Activated CD4-positive, alpha-beta T cell treated with anti-CD3 and anti-CD28 coated beads, Interleukin-2, amount 50 U/mL, for 4 hours (primary cell): ENCODE measurements at places on chromosomes 1 and 21.

DNA sequence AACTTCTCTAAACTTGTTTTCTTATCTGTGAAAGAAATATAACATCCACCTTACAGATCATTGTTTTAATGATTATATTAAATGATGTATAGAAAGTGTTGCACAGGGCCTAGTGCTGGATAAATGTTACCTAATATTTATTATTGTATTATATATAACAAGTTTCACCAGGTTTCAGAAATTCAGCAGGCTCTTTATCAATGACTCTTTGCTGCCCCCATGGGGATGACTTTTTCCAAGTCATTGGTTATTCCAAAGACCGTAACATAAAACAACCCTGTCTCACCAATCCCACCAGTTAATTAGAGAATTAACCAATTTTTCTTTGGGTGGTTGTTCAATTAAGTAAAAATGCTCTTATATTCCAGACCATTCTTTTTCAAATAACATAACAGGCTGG lies 7.3 kb upstream of the DEDD start:
- DNase-seq, result peak; percentile 38

DNA sequence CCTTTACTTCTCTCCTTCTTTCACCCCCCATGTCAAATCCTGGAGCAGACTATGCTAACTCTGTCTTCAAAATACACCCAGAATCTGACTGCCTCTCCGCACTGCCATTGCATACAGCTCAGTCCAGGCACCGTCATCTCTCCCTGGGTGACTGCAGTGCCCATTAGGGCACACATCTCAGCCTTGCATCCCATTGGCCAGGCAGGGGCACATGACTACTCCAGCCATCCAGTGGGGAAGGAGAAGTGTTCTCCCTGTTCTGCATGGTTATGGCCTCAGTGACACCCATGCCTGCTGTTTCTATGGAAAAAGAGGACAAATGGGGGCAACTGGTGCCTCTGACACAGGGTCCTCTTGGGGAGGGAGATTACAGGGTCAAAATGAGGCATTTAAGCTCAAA lies 270.5 kb downstream of the MATN1 start:
- no peak for DNase-seq

- no peak for DNase-seq
These were observed 397.2 kb downstream of the NEGR1 start for GRCh38 chr1:71885171-71885570.

DNA sequence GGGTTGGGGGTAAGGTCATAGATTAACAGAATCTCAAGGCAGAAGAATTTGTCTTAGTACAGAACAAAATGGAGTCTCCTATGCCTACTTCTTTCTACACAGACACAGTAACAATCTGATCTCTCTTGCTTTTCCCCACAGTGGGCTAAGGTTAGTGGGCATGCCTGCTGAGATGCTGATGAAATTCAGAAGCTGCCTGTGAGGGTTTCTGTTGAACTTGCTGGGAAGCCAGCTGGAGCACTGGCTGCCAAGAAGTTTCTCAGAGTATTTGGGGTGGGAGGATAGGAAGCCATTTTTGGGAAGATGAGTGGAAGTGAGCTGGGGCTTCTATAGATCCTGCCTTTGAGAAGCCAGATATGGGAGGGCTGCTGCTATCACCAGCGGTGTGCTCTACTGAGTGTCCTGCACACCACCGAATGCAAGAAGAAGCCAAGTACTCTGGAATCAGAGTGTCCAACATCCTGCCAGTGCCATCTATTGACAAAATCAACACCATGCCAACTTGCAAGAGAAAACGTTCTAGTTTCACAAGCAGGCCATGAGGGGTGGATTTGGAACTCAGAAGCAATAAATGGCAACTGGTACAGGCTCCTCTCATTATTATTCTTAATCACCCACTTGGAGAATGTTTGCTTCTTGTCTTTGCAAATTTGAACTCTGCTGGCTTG lies 102.7 kb downstream of the PTPRU start:
- DNase-seq, result no peak

DNA sequence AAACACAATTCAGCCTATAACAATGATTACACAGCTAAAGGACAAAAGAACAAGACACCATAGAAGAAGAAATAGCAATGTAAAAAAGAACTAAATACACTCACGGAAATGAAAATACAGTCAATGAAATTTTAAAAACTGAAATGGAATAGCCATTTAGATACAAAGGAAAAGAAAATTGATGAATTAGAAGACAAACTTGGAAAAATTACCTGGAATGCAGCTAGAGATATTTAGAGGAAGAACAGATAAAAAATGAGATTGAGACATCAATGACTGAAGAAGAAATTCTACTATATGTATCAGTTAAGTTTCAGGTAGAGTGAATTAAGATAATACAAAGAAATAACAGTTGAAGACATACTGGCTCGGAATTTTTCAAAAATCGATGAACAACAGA lies 430.4 kb upstream of the NR5A2 start:
- DNase-seq, result no peak

- no peak for DNase-seq
These were observed 5.8 kb downstream of the SLC45A1 start for GRCh38 chr1:8323706-8324105.

DNA sequence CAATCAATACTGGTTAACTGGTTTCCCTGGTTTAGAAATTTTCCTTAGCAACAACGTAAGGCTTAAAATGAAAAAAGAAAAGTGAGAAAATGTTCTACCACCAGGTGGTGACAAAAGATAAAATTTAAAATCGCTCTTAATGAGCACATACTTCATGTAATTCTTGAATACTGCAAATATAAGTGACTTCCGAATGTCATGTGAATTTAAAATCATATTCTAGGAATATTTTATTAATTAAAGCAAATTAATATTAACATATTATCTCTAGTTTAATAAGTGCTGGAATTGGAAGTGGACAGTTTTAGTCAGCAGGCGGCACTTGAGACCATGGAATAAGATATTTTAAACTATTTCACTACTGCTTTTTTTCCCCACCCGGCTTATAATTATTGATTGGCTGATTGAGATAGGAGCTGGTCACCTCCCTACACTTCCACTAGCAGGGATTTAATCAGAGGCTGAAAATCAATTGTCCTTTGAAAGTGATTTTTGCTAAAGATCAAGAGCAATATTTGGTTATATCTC lies 5.0 kb upstream of the ADAMTS1 start:
- no peak for DNase-seq

DNA sequence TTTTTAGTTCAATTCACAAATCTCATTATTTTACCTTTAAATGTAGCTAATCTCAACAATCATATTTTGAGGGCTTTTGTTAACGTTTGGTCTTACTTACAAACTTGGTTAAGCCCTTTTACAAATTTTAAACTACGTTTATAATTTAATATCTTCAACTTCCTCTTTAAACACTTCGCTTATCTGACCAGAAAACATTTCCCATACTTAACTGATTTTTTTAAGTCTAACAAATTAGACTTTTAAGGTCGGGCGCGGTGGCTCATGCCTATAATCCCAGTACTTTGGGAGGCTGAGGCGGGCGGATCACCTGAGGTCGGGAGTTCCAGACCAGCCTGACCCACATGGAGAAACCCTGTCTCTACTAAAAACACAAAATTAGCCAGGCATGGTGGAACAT lies 300.9 kb downstream of the LMX1A start:
- no peak for DNase-seq

- DNase-seq, result no peak
These were observed 430 bp downstream of the FAM167B start for GRCh38 chr1:32247452-32247851.

GRCh38 chr1:29707796-29708195 lies 471.5 kb downstream of the PTPRU start:
- DNase-seq, result no peak

GRCh38 chr1:16076031-16076864 lies 2.8 kb upstream of the FAM131C start:
- no peak for DNase-seq

GRCh38 chr1:16367258-16367967 lies 371 bp downstream of the SZRD1 start:
- peak; percentile 84 for DNase-seq

DNA sequence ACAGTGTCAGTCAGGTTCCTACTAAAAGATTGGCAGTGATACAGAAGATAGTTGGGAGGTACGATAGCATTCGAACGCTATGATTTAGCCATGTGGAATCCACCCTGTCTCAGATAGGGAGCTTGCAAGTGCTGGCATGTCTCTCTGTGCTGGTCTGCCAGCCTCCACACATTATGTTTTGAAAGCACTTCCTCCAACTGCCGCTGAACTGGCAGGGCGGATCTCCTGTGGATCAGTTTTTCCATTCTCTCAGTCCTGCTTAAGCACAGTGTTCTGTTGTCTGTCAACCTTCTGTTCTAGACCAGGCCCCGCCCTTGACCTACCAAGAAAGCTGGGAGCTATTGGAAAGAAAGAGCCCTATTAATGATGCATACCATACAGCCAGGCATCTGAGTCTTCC lies 65.5 kb upstream of the PALMD start:
- no peak for DNase-seq

DNA sequence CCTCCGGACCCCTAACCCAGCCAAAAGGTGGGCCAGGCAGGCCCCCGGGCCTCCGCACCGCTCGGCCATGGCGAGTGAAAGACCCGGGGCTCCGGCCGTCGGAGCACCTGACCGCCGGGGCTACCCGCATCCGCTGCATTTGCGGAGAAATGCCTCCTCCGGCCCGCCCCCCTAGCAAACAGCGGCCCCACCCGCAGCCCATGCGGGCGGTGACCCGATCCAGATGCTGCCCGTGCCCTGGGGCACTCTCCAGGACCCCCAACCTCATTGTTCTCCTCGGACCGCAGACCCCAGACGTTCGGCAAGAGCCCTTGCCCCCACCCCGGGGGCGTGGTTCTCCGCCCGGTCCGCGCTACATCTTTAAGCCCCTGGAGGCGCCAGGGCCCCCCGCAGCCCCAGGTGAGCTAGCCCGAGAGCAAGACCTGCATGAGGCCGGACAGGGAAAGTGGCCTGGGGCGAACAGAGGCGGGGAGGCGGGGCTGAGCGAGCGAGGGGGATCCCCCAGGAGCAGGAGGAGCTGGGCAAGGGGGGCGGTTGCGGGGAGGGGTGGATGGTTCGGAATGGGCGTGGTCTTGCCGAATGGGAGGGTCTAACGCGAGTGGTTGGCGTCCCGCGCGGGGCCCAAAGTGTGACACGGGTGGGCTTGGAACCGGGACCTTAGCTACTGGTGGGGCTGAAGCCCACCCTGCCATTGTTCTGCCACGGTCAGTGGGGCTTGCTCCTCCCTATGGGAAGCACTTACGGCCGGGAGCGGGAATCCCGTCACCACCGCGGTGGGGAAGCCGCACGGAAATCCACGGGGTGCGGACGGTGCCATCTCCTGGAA lies 6.3 kb upstream of the CRYBG2 start:
- DNase-seq, result peak; percentile 33

- DNase-seq, result no peak
These were observed 129.2 kb downstream of the MAGI3 start for GRCh38 chr1:113519556-113519955.

DNA sequence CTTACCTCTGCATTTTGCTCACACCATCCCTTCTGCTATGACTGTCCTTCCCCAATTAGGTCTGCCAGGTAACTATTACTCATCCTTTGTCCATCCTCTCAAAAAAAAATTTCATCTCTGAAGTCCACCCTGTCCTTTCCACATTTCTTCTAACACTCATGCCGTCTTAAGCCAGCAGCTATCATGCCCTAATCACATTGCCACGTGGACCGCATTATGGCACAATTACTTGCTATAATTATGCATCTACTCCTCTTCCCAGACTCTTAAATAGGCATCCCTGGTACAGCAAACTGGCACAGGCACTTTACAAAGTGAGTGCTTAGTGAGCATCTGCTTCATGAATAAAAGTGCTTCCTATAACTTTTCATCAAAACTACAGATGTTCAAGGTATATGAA lies 295.4 kb upstream of the ESRRG start:
- no peak for DNase-seq

DNA sequence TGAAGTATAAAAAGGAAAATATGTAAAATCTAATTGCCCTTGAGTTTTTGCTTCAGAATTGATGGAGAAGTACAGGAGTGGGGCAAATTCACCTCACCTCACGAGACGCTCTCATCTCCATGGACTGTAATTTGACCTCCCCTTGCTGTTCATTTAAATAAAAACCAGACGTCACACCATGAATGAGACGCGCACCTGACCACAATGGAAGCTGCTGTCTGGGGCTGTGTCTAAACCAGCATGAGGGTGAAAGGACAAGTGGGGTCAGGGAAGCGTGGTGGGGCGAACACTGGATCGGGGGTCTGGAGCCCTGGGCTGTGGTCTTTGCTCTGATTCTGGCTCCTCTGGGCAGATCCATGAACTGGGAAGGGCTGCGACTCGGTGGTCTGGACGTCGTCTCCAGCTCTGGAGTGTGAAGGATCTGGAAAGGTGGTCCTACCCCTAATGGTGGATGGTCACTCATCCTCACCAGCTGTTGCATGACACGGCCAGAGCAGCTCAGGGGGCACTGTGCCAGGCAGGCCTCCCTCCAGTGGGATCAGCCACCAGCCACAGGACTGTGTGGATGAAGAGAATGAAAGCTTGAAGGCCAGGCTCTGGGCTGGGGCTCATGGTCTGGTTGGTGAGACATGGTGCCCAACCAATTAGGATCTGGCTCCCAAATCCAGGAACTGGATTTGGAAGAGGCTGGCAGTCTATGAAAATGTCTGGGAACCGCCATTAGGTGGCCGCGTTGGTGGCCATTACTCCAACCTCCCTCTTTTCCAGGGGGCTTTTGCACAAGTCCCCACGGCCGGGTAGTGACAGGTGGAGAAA lies 728.6 kb downstream of the PTPRU start:
- no peak for DNase-seq

DNA sequence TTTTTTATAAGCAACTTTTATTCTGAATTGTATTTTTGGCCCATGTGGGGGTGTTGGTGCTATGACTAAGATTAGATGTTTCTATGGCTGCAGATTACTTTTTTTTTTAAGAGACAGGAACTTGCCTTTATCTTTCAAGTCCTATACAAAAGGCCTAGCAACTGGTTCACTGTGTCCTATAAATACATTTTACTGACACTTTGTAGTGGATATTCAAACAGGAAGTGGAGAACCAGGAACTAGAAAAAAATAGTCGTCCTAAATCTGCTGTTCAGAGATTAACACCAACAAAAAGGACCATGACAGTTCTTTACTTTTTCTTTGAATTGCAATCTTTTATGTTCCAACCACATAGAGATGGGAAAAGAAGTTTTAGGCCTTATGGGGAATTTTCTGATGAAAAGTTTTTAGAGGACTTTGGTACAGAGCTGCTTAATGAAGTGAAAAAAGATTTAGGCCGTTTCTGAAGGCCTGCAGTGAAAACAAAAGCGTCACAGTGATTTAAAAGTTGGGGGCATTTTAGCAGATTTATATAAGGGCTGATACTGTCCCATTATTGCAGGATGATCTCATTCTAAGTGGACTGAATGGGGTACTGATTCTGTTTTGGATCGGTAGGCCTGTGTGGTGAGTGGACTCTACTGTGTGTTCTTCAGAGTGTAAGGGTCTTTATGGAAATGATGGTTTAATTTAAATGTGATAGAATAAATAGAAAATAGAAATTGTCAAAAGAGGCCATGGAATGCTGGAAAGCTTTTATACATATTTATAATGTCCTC lies 136.4 kb upstream of the DEPDC1 start:
- no peak for DNase-seq

- no peak for DNase-seq
These were observed 132.5 kb upstream of the IVNS1ABP start for GRCh38 chr1:185449378-185450059.
